ENCODE measurements at places on chromosomes 7 and 10.

- DNase-seq, result no peak
These were observed 154.5 kb downstream of the SGMS1 start for GRCh38 chr10:50469288-50469687.

GRCh38 chr10:105742184-105742583 lies 1101.1 kb downstream of the SORCS3 start:
- DNase-seq, result no peak

DNA sequence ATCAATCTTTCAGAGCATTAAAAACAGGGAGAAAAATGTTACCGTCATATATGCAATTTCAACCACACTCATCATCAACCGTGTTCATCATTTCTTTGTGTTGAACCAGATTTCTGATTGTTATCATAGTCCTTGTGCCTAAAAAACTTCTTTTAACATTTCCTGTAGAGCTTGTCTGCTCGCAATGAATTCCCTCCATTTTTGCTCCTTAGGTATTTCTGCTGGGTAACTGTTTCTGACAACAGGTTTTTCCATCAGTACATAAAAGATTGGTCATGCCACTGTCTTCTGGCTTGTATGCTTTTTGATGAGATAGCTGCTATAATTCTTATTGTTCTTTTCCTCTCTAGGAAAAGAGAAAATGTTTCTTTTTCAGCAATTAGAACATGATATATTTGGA lies 8.6 kb upstream of the RBM33 start:
- DNase-seq, result no peak

- DNase-seq, result no peak
These were observed 64.5 kb downstream of the PDIA4 start for GRCh38 chr7:148963583-148964482.
